Stimulated activated CD4-positive, alpha-beta T cell treated with anti-CD3 and anti-CD28 coated beads, Interleukin-15, amount 100 ng/mL, for 1 hour (primary cell): ENCODE measurements at places on chromosomes 7 and 10.

DNA sequence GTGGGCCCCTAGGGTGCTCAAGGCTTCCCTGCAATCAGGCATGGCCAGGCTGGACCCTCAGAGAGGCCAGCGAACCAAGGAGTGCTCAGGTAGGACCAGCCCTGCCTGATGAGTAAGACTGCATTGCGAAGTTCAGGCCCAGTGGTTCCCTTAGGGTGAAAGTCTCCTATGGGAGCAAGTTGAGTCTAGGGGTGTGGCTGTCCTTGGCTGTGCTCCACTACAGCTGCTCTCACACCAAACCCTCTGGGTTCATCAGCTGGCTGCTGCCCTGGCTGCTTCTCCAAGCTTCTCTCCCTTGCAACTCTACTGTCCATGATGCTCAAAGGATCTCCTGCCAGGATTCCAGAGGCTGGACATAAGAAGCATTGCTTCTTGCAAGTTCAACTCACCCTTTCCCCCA lies 18.7 kb downstream of the FAM25A start:
- DNase-seq, result no peak

GRCh38 chr10:43644252-43644651 lies 4.4 kb downstream of the ZNF32 start:
- no peak for DNase-seq

- no peak for DNase-seq
Observed at GRCh38 chr10:18293536-18294510, 153.6 kb downstream of the CACNB2 start.

- no peak for DNase-seq
Observed at GRCh38 chr7:103686064-103686463, 240.1 kb upstream of the SLC26A5 start.

DNA sequence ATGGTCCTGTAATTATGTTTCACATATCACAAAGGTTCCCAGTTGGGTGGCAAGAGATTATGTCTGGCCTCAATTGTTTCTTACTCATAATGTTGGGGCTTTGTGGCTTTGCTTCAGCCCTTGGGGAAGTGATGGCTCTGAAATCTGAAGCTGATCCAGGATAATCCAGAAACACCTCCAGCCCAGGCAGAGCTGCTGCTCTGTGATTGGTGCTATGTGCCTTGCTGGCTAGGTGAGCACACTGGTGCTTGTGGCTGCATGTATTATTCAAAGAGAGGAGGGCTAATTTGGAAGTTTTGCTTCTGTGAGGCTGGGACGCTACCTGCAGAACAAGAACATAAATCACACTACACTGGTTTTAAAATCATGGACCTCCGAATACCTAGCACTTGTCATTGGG lies 346.6 kb upstream of the MGMT start:
- no peak for DNase-seq

- no peak for DNase-seq
Observed at GRCh38 chr7:36082216-36082615, 70.8 kb upstream of the EEPD1 start.

DNA sequence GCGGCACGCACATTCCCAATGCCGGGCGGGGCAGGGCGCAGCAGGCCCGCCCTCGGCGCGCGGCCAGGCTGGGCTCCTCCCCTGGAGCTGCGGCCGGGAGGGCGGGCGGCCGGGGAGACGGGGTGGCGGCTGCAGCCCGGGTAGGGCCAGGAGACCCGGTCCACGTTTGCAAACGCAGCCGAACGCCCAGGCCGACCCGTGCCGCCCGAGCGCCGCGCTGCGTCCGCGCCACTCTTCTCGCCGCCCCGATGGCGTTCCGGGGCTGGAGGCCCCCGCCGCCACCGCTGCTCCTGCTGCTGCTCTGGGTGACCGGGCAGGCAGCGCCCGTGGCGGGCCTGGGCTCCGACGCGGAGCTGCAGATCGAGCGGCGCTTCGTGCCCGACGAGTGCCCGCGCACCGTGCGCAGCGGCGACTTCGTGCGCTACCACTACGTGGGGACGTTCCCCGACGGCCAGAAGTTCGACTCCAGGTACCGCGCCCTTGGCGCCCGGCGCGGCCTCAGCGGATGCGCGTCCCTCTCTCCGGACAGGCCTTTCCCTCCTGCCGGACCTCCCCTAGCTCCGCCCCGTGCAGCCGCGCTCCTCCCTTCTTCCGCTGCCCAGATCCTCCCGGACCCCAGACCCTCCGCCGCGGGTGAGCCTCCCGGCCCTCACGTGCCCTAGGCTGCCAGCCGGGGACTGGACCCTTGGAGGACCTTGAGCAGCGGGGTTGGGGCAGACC lies at the start of gene FKBP9:
FKBP9 (plus strand) TSS at position 115 of the 720 bp plus-strand sequence; CDS start at position 249, 134 bp downstream.
- DNase-seq, result no peak

DNA sequence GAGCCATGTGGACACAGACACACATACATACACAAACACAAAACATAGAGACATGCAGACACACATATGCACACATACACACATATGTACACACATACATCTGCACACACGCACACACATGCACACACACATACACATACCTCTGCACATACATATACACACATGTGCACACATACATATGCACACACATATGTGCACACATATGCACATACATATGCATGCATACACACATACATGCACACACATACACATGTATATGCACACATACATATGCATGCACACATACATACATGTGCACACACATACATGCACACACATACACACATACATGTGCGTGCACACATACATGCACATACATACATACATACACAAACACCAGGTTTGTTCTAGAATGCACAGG lies 236.3 kb upstream of the FOXK1 start:
- no peak for DNase-seq

DNA sequence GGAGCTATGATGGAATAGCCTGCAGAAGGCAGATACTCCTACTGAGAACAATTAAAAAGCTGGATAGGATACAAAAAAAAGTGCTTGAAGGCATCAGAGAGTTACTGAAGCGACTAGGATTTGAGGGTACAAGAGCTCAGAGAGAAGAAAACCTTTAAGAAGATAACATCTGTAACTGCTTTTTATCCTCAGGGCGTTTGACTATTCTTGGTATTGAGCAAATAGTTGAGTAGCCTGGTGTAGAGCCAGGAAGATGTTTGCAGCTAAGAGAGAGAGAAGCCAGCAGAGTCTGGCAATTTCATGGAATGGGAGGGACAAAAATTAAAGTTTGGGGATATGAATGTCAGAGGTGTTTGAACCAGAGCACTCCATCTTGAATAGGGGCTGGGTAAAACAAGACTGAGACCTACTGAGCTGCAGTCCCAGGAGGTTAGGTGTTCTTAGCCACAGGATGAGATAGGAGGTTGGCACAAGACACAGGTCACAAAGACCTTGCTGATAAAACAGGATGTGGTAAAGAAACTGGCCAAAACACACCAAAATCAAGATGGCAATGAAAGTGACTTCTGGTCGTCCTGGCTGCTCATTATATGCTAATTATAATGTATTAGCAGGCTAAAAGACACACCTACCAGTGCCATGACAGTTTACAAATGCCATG lies 428.8 kb downstream of the SH2D4B start:
- DNase-seq, result no peak

- no peak for DNase-seq
Observed at GRCh38 chr10:70664702-70665195, 7.6 kb upstream of the ADAMTS14 start.

- DNase-seq, result no peak
Observed at GRCh38 chr10:126009650-126010049, 113.3 kb downstream of the FANK1 start.

- no peak for DNase-seq
Observed at GRCh38 chr10:14653271-14654161, 121.2 kb downstream of the FAM107B start.

GRCh38 chr7:137626469-137627067 lies 220.2 kb downstream of the DGKI start:
- DNase-seq, result no peak

GRCh38 chr10:106267591-106267990 lies 896.9 kb downstream of the SORCS1 start:
- DNase-seq, result no peak

DNA sequence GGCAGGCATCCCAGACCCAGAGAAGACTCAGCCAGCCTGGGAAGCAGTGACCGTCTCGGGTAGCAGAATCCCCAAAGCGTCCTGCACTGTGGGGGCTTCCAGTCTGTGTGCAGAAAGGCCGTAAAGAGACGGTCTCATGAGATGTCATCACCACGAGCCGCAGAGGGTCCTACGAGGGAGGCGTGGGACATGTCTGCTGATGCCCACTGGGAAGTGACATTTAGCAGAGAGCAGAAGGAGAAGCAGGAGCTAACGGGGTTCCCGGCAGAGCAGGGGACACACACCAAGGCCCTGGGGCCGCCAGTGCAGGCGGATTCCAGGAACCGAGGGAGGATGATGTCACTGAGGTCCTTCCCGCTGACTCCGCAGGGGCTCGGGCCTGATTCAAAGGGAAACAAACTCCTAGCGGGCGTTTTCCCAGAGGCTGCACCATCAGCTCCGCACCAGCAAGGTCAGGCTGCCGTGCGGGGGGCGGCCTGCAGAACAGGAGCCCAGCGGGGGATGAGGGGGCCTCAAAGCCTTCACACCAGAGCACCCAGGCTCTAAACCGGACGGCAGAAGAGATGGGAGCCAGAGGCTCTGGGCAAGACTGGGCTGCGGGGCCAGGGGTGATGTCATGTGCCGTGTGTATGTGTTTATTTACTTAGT lies 85.4 kb upstream of the PDGFA start:
- no peak for DNase-seq

DNA sequence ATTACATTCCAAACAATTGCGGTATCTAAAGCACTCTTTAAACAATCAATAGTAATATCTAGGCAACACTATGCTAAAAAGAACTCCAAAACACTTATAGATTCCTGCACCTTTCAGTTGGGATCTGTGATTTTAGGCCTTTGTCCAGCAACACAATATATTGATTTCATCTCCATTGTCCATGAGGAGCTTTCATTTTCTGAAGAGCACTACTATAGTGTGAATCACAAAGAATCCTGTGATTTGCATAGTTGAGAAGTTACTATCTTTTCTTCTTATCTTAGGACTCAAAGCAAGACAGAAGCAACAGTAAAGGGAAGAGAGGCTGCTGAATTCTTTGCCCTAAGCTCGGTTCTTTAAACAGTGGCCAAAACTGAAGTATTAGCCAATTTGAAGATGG lies 846.8 kb downstream of the IPMK start:
- DNase-seq, result no peak

DNA sequence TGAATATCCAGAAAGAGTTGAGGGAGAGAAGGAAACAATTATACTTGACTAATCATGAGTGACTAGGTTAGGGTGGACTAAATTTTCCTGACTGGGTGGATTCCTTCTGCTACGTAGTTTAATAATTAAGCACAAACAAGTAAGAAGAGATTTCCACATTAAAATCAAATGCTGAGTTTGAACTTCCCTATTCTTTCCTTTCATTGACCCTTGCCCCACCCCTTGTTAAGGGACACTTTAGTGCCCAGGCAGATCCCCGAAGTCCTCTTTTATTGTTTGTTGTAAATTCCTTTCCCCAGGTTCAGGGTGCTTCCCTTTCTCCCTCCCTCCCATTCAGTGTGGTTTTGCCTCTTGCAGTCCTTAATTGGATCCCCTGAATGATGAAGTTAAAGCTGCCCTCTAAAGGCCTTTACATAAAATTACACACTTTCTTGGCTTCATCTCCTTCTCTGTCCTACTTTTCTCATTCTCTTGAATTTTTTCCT lies 8.8 kb upstream of the SPAM1 start:
- DNase-seq, result no peak

DNA sequence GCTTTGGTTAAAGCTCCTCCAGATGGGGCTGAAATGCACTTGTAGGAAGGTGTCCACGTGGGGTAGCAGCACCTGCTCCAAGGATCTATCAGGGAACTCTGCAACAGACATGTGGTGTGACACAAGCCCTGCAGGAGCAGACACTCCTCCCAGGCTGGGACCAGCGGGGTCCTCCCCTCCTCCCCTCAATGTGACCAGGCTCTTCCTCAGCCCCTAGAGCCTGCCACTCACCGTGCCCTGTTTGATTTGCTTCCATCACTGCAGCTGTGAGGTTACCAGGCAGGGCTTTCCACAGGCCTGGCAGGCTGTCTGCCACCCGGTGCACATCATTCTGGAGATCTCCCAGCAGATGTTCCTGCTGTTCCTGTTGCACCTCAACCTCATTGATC lies 13.4 kb downstream of the MMRN2 start:
- DNase-seq, result no peak

DNA sequence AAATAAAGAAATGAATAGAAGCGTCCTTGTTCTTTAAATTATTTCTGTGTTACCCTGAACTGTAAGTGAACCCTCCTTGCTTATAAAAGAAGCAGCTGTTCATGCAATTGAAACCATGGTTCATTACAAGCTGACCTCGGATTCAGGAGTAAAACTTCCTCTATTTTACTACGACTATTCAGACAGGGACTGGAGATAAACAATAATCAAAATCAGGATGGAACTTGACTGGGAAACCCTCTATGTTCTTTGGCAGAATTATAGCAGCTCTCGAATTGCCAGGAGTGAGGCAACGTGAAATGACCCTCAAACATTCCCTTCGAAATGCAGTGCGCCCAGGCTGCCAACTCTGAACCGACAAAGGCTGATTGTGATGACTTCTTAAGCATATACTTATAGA lies 172.1 kb downstream of the CYP26A1 start:
- no peak for DNase-seq

DNA sequence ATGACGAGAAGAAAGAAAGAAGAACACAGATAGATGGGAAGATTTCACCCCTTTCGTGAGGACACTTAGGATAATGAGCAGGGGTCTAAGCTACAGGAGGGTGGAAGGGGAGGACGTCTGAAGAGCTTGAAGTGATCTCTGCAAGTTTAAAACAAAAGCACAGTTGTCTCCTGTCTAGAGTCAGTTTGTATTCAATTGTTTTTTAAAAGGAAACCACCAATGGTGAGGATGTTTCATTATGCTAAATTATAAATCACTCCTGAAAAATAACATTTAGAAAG lies 85.9 kb downstream of the ADAM12 start:
- DNase-seq, result no peak

DNA sequence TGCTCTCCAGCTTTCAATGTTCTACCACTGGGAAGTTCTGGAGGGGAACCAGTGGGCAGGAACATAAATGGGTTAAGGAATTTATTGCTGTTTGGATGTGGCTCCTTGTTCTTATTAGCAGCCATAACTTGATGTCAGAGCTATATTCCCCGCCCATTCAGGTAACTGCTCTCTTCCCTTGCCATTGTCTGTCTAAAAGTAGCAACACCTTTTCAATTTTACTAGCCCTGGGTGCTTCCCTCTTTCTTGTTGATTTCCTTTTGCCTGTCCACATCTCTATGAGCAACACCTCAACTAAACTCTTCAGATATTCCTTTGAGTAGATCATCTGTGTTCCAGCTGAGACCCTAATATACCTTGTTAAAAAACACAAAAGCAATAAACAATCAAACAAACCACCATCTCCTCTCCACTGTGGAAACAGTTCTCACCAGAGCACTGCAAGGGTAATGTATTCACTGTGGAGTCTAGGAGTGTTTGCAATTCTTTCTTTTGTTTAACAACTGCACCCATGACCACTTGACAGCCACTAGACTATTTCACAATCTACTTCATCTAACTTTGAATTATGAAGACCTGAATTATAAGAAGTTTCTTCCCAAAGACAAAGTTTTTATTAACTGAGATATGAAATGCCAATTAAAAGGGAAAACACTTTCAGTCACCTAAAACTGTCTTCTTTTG lies 436.7 kb downstream of the IPMK start:
- DNase-seq, result no peak
